Vagina (tissue), 2 donors: ENCODE measurements at places on chromosomes 12 and 14.
A peak's percentile ranks its signal among the peaks of the same experiment; 100 is the strongest.

GRCh38 chr12:39476121-39476520, 33.2 kb upstream of the KIF21A start:
- DNase-seq = no peak

- DNase-seq = no peak
Observed at GRCh38 chr12:109552971-109553370, 20.3 kb downstream of the MMAB start.

DNA sequence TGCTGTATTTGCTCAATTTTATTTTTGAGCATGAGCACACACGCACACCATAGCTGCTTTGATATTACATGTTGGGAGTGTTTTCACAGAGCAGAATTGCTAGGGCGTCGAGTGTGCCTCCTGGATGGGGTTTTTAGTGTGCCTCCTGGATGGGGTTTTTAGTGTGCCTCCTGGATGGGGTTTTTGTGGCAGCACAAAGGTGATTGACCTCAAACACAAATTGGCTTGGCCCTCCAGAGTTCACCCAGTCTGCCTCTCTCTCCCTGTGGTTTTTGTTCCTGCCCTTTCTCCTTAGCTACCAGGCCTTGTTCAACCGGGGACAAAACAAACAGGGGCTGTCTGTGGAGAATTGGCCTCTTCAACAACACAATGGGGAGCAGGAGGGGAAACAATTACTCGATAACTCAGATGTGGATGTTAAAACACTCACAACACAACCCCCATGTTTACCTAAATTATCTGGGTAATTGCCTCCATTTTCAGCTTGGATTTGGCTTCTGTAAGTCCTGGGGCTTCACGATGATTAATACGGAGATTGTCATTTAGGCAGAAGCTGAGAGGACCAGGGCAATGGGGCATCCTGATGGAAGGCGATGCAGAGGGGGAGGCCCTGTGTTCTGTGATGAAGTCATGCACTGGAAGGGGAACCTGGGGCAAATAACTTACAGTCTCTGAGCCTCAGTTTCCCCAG, 26.9 kb downstream of the TBX3 start:
- no peak for DNase-seq

GRCh38 chr12:12891080-12891880, at the start of gene GPRC5A:
Gene GPRC5A (plus strand): TSS chr12:12891562. CDS start chr12:12908250, 16,688 bp downstream.
- no peak for DNase-seq

GRCh38 chr12:96094201-96094600, 58.8 kb upstream of the LTA4H start:
- DNase-seq = no peak

DNA sequence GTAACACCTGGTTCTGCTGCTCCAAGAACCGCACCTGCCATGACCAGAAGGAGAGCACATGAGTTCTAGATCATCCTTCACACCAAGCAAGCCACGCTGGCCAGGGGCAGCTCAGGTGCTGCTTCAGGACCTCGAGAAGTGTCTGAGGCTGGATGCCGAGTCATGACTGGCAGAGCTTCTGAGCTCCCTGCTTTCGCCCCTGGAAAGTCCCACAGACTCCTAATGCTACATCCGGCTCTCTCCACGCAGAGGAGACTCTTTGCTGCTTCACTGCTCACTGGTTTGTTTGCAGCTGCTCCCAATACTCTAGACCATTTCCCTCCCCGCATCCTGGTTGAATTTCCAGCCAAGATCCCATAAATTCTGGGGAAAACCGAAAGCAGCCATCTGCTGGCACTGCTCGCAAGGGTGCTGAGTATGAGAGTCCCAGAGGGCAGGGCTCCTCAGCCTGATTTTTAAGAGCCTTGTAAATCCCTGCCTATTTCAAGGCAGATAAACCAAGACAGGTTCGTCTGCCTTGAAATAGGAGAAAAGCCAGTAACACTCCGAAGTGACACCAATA, 1.4 kb downstream of the KRT2 start:
- peak; percentile 88 for DNase-seq

- DNase-seq = no peak
Observed at GRCh38 chr14:89775946-89776345, 178.6 kb downstream of the EFCAB11 start.

- no peak for DNase-seq
Observed at GRCh38 chr12:26493656-26494055, 298.3 kb downstream of the SSPN start.

DNA sequence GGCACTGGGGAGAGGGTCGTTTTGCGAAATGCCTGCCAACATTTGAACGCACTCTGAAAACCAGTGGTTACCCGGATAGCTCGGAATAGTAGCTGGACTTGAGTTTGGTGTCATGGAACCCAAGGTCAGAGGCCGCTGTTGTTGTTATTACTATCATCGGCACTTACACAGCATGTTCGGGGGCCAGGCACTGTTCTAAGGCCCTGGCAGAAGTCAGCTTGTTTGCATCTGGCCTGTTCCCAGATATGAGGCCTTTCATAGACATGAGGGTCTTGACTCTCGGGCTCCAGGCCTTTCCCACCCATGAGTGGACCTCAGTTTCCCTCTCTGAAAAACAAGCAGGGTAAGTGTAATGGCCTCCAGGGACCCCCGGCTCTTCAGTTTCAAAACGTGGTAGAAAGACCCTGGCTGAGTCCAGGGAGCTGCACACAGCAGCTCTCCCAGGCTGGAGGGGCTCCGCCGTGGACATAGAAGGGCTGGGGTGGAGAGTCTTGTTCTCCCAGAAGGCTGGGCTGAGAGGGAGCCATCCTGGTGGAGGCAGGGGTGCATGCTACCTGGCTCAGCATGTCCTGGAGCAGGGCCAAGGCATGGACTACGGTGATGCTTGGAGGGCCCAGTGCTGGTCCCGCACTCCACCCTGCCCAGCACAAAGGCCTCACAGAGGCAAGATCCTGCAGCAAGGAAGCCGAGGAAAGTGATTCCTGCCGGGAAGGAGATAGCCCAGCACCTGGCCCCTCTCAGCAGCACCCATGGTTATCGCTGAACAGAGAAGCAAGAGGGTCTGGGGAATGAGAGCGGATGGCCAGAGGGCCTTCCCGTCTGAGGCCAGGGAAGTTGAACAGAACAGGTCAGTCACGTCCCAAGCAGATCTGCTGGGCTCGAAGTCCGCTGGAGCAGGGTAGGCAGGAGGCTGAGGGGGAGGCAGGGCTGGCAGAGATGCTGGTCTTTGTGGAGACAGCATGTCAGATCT, 63.5 kb upstream of the C14orf180 start:
- DNase-seq = peak; percentile 79

- no peak for DNase-seq
Observed at GRCh38 chr12:57124261-57124877, 3.9 kb upstream of the LRP1 start.

GRCh38 chr14:58941629-58942028, 246.8 kb upstream of the DAAM1 start:
- no peak for DNase-seq

- no peak for DNase-seq
Observed at GRCh38 chr12:120249875-120250795, 15.4 kb downstream of the PXN start.

- DNase-seq = no peak
Observed at GRCh38 chr14:45089813-45090212, 5.9 kb downstream of the PRPF39 start.

DNA sequence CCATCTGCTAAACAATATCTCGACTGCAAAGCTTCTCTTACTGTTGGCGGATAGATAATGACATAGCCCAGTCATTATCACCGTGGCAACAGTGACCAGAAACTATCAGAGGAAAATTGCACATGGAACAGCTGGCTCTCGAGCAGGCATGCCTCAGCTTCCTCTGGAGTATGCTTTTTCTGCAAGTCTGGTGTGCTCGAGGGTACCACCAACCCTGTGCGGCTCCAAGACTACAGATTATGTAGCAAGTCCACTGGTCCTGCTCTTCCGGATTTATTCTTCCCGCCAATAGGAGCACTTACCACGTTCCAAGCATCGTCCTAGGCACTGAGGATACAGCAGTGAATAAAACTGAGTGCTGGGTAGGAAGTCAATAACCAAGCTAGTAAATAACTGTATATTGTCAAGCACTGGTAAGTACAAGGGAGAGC, 1.4 kb upstream of the GLRX5 start:
- DNase-seq = no peak

DNA sequence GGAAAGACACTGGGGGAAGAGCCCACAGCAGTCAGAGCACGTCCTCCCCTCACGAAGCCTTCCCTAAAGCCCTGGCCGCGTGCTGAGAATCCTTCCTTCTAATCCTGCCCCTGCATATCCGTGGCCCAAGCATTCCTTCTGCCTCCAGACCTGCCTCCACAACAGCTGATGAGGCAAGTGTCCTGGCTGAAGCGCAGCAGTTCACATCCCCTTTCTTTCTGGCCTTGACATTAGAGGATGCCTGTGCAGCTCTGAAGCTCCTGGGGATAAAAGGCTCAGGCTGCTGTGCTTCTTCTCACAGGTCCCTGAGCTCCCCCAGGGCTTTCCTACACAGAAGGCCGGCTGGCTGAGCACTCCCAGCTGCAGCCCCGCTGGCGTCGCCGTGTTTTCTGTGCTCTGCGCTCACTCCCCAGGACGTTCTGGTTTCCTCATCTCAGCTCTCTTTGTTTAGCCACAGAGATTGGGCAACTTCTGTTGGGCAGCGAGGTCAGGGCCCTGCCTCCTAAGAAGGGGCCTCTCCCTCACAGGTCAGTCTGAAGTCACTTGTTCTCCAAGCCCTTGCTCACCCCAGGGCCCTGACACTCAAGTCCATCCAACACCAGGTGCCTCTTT, 45.8 kb downstream of the NINJ2 start:
- DNase-seq = no peak

DNA sequence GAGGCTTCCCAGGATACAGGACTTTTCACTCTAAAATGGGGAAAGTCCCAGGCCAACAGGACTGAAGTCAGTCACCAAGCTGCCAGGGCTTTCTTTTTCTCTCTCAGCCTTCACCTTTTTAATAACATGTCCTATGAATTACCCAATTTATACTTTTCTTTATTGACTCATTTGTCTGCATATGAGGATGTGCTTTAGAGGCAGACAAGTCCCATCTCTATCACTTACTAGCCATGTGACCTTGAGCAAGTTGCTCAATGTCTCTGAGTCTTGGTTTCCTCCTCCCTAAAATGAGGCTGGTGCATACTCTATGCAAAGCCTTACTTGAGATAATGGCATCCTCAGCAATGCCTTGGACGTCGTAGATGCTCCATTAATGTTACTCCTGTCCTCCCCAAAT, 98.1 kb upstream of the TMPO start:
- no peak for DNase-seq

- DNase-seq = no peak
Observed at GRCh38 chr12:120814903-120815429, 89.2 kb downstream of the SPPL3 start.

DNA sequence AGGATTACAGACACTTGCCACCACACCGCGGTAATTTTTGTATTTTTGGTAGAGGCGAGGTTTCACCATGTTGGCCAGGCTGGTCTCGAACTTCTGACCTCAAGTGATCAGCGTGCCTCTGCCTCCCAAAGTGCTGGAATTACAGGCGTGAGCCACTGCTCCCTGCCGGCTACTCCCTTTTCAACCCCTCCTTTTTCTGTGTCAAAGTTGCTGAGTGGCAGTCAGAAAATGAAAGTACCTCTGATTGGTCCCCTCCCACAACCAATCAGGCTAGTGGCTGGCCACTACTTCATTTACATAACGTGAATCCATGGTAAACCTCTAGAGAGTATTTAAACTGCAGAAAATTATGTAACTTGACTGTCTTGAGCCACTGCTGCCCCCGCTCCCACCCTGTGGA, 5.9 kb downstream of the RESF1 start:
- no peak for DNase-seq

DNA sequence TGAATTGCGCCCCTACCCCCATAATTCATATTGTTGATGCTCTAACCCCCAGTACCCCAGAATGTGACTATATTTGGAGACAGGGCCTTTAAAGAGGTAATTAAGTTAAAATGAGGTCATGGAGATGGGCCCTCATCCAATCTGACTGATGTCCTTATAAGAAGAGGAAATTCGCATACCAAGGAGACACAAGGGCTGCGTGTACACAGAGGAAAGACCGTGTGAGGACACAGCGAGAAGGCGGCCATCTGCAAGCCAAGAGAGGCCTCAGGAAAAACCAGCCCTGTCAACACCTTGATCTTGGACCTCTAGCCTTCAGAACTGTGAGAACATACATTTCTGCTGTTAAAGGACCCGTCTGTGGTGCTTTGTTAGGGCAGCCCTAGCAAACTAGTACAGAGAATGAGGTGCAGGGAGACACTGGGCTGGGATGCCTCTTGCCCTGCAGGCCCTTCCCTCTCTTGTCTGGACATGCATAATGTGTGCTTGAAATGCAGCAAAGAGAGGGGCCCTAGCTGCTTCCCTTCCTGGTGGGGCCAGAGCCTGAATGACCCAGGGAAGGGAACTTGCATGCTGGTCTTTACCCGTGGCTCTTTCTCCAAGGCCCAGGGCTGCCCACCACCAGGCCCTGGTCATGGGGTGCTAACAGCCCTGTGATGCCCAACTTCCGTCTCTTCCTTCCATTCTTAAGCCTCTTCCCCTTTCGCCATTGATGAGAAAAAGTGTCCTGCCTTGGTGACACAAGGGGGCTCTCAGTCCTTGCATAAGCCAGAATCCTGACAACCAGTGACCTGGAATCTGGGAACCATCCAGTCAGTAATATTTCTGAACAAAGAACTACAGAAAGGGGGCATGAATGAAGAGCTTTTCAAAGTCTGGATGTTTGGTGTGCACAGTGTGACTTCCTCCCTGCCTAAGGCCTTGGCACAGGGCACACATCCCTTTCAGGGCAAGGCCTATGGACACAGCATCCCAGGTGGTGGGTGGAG, 50.0 kb upstream of the GPATCH2L start:
- no peak for DNase-seq

GRCh38 chr12:130162745-130163460, 639 bp downstream of the FZD10 start:
- no peak for DNase-seq

DNA sequence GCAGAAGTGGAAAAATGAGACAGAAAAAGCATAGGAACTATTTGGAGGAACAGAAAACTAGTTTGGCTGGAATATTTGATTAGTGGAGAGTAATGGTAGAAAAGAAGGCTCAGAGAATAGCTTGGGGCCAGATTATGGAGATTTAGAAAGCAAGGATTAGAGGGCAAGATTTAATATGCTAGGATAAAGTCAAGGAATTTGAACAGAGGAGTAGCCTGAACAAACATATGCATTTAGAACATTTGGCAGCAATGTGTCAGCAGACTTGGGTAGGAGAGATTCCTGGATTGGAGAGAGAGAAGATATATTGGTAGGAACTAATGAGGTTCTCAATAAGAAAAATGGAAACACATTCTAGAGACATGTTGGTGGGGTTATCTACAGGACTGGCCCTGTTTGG, 229.2 kb upstream of the PKP2 start:
- DNase-seq = no peak

GRCh38 chr14:23321572-23322547, 603 bp downstream of the PABPN1 start:
- no peak for DNase-seq

DNA sequence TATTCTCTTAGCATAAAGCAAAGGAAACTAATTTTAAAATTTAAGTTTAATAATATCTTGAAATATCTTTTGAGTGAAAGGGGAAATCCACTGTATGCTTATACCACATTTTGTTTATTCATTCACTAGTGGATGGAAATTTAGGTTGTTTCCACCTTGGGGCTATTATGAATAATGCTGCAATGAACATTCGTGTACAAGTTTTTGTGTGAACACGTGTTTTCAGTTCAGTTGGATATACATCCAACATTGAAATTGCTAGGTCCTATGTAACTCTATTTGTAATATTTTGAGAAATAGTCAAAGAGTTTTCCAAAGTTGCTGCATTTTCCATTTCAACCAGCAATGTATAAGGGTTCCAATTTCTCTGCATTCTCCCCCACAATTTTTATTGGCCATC, 83.7 kb upstream of the ETV6 start:
- DNase-seq = no peak
